Stimulated activated naive CD8-positive, alpha-beta T cell treated with anti-CD3 and anti-CD28 coated beads, Interleukin-15, Interleukin-2, amounts not matched to agents 100 U/mL and 50 U/mL, for 24 hours (primary cell): ENCODE measurements at places on chromosomes 5 and 9.

DNA sequence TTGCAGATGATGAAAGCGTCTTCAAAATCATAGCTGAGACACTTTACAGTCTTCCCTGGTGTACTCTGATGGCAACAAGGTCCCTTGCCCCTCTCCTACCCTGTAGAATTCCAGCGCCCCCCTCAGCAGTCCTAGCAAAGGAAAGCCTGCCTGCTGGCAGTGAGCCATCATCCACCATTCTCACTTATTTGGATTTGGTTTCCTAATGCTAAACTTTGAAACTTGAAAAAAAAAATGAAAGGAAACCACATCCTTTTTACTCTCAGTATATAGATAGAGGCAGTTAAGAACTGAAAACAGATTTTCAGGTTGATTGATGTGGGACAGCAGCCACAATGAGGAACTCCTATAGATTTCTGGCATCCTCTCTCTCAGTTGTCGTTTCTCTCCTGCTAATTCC is at the start of gene GZMA:
TSS of gene GZMA (plus strand) at position 299 of the 400 bp plus-strand sequence. CDS start at position 336, 37 bp downstream.
- peak; percentile 33 for DNase-seq

DNA sequence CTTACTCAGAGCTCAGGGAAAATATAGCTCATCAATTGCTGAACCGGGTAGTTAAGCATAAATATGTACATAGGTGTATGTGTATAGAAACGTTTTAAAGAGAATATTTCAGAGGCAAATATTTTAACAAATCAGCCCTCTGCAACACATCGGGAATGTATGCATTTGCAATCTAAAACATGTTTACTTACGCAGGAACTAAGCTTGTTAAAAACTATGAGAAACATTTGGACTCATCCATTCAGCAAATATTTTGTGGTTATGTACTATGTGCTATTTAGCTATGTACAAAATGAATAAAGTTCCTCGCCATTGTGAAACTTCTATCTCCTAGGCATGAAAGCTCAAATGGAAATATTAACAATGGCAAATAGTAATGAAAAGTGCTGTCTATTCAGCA is 469.9 kb downstream of the ARHGEF28 start:
- DNase-seq: no peak

DNA sequence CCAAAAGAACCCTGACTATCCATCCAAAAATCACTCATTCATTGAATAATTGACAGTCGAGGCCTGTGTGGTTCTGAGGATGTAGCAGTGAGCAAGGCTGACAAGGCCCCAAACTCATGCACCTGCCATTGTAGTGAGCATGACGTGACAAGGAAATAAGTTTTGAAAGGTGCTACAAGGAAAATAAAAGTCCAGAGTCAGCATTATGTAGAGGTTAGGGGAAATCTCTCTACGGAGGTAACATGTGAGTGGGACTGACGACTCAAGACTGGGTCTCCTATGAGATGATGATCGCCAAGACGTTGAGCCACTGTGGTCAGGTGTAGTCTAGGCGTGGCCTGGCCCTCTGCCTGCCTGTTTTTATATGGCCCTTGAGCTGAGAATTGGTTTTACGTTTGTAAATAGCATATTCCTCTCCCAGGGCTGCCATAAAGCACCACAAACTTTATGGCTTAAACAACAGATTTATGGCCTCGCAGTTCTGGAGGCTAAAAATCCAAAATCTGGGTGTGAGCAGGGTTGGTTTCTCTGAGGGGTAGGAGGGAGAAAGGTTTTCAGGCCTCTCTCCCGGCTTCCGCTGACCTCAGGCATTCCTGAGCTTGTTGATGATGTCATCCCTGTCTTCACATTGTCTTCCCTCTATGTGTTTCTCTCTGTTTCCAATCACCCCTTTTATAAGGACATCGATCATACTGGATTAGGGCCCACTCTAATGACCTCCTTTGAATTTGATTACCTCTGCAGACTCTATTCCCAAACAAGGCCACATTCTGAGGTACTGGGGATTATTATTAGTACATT is 206.4 kb upstream of the EGFLAM start:
- no peak for DNase-seq

DNA sequence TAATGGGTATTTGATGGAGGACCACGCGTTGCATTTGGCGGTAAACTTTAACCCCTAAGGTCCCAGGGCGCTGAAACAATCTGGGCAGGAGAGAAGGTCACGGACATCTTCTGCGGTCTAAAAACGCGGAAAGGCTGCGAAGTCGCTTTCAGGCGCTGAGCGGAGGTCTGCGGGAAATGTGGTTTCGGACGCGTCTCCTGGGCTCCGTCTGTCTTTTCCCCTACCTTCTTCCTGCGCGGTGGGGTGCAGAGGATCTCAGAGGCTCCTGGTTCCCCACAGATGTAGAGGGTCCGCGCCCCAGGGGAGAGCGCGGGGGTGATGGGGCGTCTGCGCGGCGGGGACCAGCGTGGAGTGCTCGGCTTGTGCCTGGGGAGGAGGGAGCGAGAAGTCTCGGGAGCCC is 58.4 kb downstream of the ZNF510 start:
- peak; percentile 3 for DNase-seq

GRCh38 chr9:22682536-22682935 is 235.9 kb downstream of the DMRTA1 start:
- DNase-seq: no peak

GRCh38 chr9:100595391-100596199 is 17.7 kb downstream of the CAVIN4 start:
- DNase-seq: peak; percentile 19

DNA sequence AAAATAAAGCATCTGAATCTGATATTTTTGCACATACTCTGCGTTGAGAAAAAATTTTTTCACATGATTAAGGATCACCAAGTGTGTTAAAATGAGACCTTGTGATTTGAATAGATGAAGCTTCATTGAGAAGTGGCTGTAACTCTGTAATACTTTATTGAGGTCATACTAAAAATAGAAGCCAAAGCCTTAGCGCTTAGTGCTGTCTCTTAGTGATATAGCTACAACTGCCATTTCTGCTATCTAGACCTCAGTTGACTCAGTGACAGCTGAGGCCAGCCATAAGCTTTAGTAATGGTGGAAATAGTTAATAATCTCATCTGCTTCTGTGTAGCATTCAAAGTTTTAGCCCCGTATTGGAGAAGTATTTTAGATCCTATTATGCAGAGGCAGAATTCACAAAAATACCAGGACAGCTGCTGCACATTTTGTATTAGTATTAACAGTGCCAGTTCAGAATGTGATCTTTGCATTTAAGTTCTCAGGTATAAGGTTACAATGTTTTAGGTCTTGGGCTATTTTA is 107.4 kb upstream of the SGCD start:
- no peak for DNase-seq

- DNase-seq: no peak
Observed at GRCh38 chr5:30874241-30875034, 319.0 kb upstream of the CDH6 start.

- DNase-seq: no peak
Observed at GRCh38 chr9:90921104-90921503, 119.5 kb downstream of the SYK start.
